ENCODE measurements at places on chromosomes 4 and X.

GRCh38 chrX:981791-982626, 230.4 kb downstream of the CRLF2 start:
- DNase-seq, result no peak

- DNase-seq, result no peak
Measured at GRCh38 chrX:56231537-56232090, 542 bp upstream of the KLF8 start.

- DNase-seq, result no peak
Measured at GRCh38 chr4:139469869-139470268, 15.9 kb downstream of the RAB33B start.

GRCh38 chr4:186606591-186606992, 51.2 kb upstream of the MTNR1A start:
- DNase-seq, result no peak

- no peak for DNase-seq
Measured at GRCh38 chr4:126627255-126627654, 1005.5 kb upstream of the INTU start.

DNA sequence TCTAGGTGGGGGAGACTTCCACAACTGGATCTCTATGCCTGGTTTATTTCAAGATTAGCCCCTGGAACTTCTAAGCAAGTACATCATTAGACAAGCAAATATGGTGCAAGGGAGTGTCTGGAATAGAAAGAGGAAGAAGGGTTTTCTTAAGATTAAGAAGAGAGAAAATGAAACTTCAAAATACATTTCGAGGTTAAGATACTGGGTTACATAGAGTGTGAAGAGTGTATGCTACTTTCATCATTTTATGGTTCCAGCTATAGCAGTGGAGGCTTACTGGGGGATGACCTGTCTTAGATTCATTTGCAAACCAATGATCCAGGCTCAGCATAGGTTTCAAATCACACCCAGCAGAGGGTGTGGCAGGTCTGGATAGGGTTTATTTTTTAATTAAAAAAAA, 144.4 kb upstream of the GATB start:
- DNase-seq, result no peak

- DNase-seq, result no peak
Measured at GRCh38 chr4:89308161-89308500, 531 bp upstream of the GPRIN3 start.

DNA sequence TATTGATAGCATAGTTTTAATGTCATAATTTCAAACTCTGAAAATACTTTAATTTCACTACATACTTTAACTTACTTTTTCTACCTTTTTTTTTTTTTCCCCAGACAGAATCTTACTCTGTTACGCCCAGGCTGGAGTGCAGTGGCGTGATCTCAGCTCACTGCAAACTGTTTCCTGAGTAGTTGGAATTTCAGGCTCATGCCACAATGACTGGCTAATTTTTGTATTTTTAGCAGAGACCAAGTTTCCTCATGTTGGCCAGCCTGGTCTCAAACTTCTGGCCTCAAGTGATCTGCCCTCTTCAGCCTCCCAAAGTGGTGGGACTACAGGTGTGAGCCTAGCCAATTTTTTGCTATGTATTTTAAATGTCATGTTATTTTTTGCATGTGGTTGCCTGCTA, 741.6 kb downstream of the TRAM1L1 start:
- no peak for DNase-seq

- DNase-seq, result no peak
Measured at GRCh38 chrX:130944230-130944629, 41.2 kb upstream of the ENOX2 start.

DNA sequence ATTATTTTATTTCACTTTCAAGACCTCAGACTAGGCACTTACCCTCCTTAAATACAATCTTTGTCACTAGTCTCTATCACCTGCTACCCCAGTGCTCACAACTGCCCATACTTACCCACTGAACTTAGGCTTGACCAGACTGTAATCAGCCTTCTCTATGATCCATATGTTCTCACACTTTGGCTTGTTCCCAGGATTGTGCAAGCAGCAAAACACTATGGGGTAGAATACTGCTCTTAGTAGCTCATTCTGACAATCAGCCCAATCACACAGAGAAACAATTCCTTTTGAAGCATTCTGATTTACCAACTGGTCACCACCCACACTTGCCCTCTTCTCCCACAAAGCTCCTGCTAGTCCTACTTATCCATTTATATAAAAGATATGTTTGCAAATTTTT, 878.3 kb downstream of the FSTL5 start:
- no peak for DNase-seq
